H9 (cell line): ENCODE measurements at places on chromosomes 5 and 9.
A peak's percentile ranks its signal among the peaks of the same experiment; 100 is the strongest.

- H3K27ac ChIP-seq = no peak overlapping the region
- H3K4me3 ChIP-seq = no peak overlapping the region
- H3K27me3 ChIP-seq = no peaks in the 10 kb centered on the region
- peaks cover 5% of the 10 kb centered on the region; the same call in 1 of the 2 replicates for H3K36me3 ChIP-seq
- DNase-seq = no peak
Measured at GRCh38 chr9:18268381-18268780, 205.6 kb upstream of the ADAMTSL1 start.

DNA sequence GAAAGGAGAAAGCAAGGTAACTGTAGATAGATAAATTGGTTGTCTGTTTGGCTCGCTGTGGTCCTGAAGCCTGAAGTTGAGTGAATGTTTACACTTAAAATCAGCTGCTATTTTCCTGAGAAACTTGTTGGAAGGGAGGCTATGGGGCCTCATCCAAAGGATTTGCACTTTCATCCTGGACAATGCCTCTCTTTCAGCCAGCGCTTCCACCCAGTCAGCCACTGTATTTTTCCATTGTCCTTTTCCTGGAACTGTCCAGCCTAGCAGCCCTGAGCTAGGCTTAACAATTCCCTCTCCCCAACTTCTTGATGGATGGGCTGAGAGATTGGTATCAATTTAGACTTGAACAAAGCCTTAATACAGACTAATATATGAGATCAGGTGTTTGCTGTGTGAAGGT, 429.2 kb downstream of the DMAC1 start:
- no peak overlapping the region for H3K4me3 ChIP-seq
- no peaks in the 10 kb centered on the region for H3K4me1 ChIP-seq
- H3K36me3 ChIP-seq = no peaks in the 10 kb centered on the region
- DNase-seq = no peak
- no peaks in the 10 kb centered on the region for H3K27me3 ChIP-seq
- no peak overlapping the region for H3K27ac ChIP-seq

GRCh38 chr5:58760222-58760621, 177.3 kb downstream of the RAB3C start:
- no peak overlapping the region for H3K4me3 ChIP-seq
- no peak overlapping the region for H3K27ac ChIP-seq
- no peaks in the 10 kb centered on the region for H3K36me3 ChIP-seq
- no peak for DNase-seq

GRCh38 chr9:80720579-80720978, 968.8 kb downstream of the TLE1 start:
- no peak overlapping the region for H3K4me3 ChIP-seq
- H3K27me3 ChIP-seq = no peaks in the 10 kb centered on the region
- peaks cover 5% of the 10 kb centered on the region for H3K36me3 ChIP-seq
- H3K27ac ChIP-seq = no peak overlapping the region
- H3K4me1 ChIP-seq = no peaks in the 10 kb centered on the region
- no peak for DNase-seq

DNA sequence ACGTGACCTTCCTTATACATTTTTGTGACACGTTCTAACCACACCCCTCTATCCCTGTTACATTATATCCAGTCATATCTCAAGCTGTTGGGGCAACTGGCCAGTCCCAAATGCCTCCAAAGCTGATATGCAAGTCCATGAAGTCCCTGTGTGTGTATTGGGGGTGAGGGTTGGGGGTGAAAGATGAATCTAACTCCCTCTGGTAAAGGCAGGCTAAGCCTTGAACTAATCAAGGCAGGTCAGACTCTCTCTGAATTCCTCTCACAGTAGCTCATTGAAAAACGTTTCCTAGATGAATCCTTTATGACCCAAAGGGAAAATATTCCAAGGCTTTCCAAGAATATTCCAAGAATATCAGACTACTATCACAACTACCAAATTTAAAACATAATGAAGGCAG, 174.4 kb downstream of the MUSK start:
- no peaks in the 10 kb centered on the region for H3K27me3 ChIP-seq
- no peak overlapping the region for H3K27ac ChIP-seq
- no peaks in the 10 kb centered on the region for H3K36me3 ChIP-seq

GRCh38 chr9:123343443-123344191, 12.4 kb upstream of the CRB2 start:
- no peaks in the 10 kb centered on the region for H3K4me1 ChIP-seq
- DNase-seq = no peak
- no peak overlapping the region for H3K4me3 ChIP-seq

GRCh38 chr9:124198331-124198730, 59.4 kb upstream of the NEK6 start:
- H3K27me3 ChIP-seq = no peaks in the 10 kb centered on the region
- no peaks in the 10 kb centered on the region for H3K36me3 ChIP-seq
- DNase-seq = no peak
- H3K27ac ChIP-seq = no peak overlapping the region
- no peak overlapping the region for H3K4me3 ChIP-seq

DNA sequence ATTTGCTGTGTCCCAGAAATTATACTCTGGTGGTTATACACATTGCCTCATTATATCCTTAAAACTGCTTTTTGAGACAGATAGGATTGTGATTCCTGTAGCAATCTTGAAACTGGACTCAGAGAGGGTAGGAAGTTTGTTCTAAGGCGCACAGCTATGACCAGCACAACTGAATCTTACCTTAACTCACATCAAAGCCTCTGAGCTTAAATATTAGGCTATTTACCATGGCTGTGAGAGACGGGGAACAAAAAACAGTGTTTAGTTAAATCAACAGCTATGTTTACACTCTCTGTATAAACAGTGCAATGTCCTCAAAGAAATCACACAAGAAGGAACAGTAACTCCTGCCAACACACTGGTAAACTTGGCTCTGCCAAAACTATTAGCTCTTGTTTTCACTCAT, 50.9 kb upstream of the TUT7 start:
- no peak overlapping the region for H3K27ac ChIP-seq
- no peak for DNase-seq
- peaks cover 23% of the 10 kb centered on the region; the same call in 1 of the 2 replicates for H3K27me3 ChIP-seq
- H3K36me3 ChIP-seq = no peaks in the 10 kb centered on the region; the same call in 2 of the 3 replicates

DNA sequence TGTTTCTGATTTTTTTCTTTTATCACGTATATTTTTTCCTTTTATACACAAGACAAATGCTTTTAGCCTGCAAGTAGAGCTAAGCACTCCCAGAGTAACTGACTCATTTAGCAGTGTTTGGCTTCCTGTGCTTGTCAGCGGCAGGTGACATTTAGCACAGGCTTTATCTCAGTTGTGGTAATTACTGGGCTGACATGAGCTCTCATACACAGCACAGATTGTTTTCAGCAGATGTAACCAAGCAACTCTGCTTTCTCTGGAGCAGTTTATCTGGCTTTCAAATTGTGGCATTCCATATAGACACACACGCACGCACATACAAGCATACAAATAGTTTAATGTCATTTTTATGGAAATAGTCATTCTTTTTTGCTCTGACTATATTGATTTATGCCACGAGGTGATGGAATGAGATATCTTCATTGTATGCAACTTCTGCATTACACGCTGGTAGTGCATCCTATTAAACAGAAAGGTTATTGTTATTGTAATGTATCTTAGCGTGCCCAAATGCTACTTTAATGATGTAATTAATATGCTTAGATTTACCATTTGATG, 379.0 kb upstream of the GRAMD2B start:
- H3K4me3 ChIP-seq = no peak overlapping the region
- peaks cover 5% of the 10 kb centered on the region; the same call in 1 of the 2 replicates for H3K4me1 ChIP-seq
- DNase-seq = no peak

GRCh38 chr9:82148426-82148810, 159.8 kb downstream of the SPATA31D1 start:
- no peak overlapping the region for H3K4me3 ChIP-seq
- no peak overlapping the region for H3K27ac ChIP-seq
- no peaks in the 10 kb centered on the region for H3K36me3 ChIP-seq
- no peaks in the 10 kb centered on the region for H3K4me1 ChIP-seq
- DNase-seq = no peak

- no peaks in the 10 kb centered on the region for H3K4me1 ChIP-seq
- no peak for DNase-seq
- no peaks in the 10 kb centered on the region for H3K27me3 ChIP-seq
- no peak overlapping the region for H3K4me3 ChIP-seq
Measured at GRCh38 chr5:147704544-147704943, 78.0 kb downstream of the JAKMIP2 start.

DNA sequence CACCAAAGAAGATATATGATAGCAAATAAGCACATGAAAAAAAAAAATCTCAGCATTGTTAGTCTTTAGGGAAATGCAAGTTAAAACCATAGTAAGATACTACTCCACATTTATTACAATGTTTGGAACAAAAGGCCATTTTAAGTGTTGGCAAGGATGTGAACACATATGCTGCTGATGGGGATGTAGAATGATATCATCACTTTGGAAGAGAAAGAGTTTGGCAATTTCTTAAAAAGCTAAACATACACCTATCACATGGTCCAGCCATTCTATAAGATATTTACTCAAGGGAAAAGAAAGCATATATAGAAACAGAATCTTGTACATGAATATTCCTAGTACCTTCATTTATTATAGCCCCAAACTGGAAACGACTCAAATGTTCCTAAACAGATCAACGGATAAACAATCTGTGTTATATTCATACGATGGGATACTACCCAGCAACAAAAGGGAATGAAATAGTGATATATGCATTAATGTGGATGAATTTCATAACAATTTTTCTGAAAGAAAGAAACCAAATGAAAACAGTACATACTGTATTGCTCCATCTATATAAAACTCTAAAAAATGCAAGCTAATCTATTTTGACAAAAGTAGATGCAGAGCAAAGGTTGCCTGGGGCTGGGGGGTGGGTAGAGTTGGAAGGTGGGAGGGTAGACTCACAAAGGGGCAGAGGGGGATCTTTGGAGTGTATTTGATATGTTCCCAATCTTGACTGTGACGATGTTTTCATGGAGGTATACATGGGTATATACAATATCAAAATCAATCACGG, 45.7 kb upstream of the SMAD5 start:
- H3K27me3 ChIP-seq = no peaks in the 10 kb centered on the region
- H3K4me3 ChIP-seq = no peak overlapping the region
- H3K4me1 ChIP-seq = no peaks in the 10 kb centered on the region
- DNase-seq = no peak
- H3K27ac ChIP-seq = no peak overlapping the region
- H3K36me3 ChIP-seq = no peaks in the 10 kb centered on the region

DNA sequence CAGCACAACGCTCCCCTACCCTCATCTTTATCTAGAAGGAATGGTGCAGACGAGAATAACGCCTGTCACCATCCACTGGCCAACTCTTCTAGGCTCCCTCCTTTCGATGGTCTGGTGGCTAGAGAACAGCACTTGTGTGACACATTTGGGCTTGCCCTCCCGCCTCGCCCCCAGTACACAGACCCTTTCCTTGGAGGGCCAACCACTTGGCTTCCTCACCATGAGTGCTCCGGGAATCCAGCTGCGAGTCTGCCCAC, 1.4 kb downstream of the GNAQ start:
- no peak overlapping the region for H3K27ac ChIP-seq
- H3K4me1 ChIP-seq = peaks cover 7% of the 10 kb centered on the region
- peak overlapping the region; percentile 86 for H3K4me3 ChIP-seq

GRCh38 chr9:120393386-120394057, 186.4 kb downstream of the CDK5RAP2 start:
- no peak overlapping the region for H3K27ac ChIP-seq
- no peak overlapping the region for H3K4me3 ChIP-seq
- no peaks in the 10 kb centered on the region for H3K4me1 ChIP-seq
- no peak for DNase-seq

DNA sequence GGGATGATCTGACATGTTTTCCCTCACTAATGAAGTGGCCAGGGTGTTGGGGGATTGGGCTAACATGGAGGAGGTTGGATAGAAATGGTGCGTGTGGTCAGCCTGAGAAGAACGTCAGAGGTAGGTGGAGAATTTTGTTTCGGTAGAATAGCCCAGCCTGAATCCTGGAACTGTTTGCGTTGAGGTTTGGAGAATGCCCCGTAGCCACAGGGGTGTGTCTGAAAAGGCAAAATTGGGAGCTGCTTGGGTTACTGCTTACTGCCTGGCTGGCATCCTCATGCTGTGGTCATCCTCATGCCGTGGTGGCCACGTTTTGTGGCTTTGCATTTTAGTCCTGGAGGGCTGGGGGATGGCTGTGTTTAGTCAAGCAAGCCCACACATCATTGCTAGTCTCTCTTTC, 236.9 kb downstream of the GOLPH3 start:
- H3K4me3 ChIP-seq = no peak overlapping the region
- no peak for DNase-seq
- no peaks in the 10 kb centered on the region for H3K27me3 ChIP-seq
- H3K27ac ChIP-seq = no peak overlapping the region
- no peaks in the 10 kb centered on the region for H3K36me3 ChIP-seq
- peaks cover 3% of the 10 kb centered on the region; the same call in 1 of the 2 replicates for H3K4me1 ChIP-seq

DNA sequence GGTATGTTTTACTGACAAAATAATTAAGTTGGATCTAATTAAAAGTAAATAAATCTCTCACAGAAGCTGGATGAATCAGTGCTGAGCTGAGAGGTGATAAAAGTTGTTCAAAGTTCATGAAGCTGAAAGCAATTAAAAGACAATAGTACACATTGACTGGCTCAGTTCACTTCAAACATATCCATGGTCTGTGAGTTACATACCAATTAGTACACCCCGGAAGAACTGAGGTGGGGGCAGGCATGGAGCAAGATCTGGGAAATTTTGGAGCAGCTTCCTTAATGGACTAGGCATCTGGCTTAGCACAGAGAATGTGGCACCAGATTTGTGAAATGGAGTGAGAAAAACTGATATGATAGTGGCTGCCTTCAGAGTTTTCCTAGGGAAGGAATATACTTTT, 152.7 kb downstream of the ATP10B start:
- no peaks in the 10 kb centered on the region for H3K36me3 ChIP-seq
- H3K4me3 ChIP-seq = no peak overlapping the region
- no peaks in the 10 kb centered on the region for H3K27me3 ChIP-seq
- no peak for DNase-seq
- H3K27ac ChIP-seq = no peak overlapping the region
- H3K4me1 ChIP-seq = no peaks in the 10 kb centered on the region

- no peaks in the 10 kb centered on the region for H3K27me3 ChIP-seq
- no peak overlapping the region for H3K27ac ChIP-seq
- H3K36me3 ChIP-seq = no peaks in the 10 kb centered on the region
- peaks cover 2% of the 10 kb centered on the region; the same call in 1 of the 2 replicates for H3K4me1 ChIP-seq
- no peak for DNase-seq
Measured at GRCh38 chr9:110623462-110624025, 44.0 kb upstream of the SVEP1 start.

- H3K4me3 ChIP-seq = no peak overlapping the region
- no peaks in the 10 kb centered on the region for H3K36me3 ChIP-seq
- DNase-seq = no peak
- H3K4me1 ChIP-seq = no peaks in the 10 kb centered on the region
- no peaks in the 10 kb centered on the region for H3K27me3 ChIP-seq
- H3K27ac ChIP-seq = no peak overlapping the region
Measured at GRCh38 chr5:72440207-72440638, 67.0 kb downstream of the ZNF366 start.

GRCh38 chr5:113356487-113356886, 78.3 kb downstream of the TSSK1B start:
- no peaks in the 10 kb centered on the region for H3K4me1 ChIP-seq
- H3K4me3 ChIP-seq = no peak overlapping the region
- no peak overlapping the region for H3K27ac ChIP-seq
- DNase-seq = no peak
- no peaks in the 10 kb centered on the region for H3K27me3 ChIP-seq
